ENCODE measurements at places on chromosomes 1 and 21.

GRCh38 chr1:227328405-227329019 is 10.2 kb upstream of the CDC42BPA start:
- DNase-seq, result no peak

- no peak for DNase-seq
Measured at GRCh38 chr1:235757587-235758096, 108.1 kb upstream of the GNG4 start.

DNA sequence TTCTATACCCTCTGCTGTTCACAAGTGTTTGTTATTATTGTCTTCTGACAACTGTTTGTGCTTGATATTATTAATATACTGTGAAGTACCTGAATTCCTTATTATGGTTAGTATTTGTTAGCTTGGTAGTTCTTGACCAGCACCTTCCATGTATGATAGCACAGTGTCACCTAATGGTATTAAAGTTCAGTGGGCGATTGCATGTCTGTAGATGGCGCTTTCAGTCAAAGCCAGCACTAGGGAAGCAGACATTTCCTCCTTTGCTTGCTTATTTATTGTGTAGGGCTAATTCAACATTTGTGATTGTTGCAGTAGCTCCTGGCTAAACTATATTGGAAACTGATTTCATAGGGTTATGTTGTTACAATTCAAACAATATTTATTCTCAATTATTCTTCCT is 218.0 kb downstream of the ZP4 start:
- DNase-seq, result no peak

DNA sequence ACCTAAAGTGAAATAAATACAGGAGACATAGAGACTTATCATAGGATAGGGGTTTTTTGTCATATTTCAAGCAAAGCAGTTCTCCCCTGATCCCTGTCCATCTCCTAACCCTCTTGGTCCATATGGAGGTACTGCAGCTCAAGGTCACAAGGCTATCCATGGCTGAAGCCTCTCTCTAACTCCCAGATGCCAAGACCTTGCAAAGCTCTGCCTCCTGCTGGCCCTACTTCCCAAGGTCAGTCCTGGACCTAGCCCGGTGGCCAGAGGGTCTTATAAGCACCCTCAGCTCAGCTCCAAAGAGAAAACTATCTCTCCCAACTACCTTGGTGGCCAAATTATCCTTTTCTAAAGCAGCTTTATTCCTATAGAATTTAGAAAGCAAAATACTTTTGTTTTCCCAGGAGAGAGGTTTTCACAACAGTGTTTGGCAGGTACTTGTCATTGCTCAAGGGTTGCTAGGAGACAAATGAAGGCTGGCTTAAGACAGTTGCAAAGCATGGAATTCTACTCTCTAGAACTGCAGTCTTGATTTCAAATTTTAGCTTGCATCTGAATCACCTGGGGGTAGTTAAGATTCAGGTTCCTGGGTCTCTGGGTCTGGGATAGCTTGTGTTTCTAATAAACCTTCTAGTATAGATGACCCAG is 121.5 kb downstream of the XCL2 start:
- DNase-seq, result no peak

GRCh38 chr21:16550917-16551741 is 821.3 kb downstream of the USP25 start:
- DNase-seq, result no peak

DNA sequence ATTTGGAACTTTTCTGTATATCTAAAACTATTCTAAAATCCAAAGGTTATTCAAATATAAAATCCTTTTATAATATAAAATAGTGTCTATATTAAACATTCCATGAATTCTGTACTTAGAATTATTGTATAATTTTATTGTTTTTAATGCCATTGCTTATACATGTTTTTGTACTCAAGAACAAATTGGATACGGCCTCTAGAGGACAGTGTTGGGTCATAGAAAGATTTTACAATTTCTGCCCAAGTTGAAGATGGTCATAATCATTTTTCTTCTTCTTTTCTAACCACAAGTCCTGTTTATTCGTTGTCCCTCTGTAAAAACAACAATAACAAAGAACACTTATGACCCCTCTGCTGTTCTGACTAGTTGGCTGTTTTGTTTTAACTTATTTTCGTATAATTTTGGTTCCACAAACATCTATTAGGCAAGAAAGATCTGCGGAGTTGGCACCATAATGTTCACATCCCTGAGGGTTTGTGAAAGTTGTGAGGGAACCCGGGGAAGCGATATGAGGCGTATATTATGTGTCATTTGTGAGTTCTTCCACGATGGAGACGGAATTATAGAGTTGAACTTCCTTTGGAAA is 75.7 kb upstream of the KIF26B start:
- DNase-seq, result no peak

GRCh38 chr1:180253585-180254495 is 23.8 kb downstream of the LHX4 start:
- DNase-seq, result peak; percentile 86

GRCh38 chr1:218366322-218367052 is 21.4 kb downstream of the TGFB2 start:
- no peak for DNase-seq

DNA sequence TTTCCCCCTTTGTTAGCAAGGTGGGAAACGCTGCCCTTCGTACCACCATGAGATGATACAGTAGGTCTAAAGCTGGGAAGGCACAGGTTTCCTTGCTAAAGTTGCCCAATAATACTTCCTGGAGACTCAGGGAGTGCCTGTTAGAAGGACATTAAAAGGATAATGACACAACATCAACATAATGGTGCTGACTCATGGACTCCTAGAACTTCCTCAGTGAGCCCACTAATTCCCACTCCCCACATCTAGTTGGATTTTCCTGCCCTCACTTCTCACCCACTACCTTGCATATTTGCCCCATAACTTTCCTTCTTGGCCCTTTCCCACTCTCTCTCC is 17.5 kb downstream of the CFAP45 start:
- no peak for DNase-seq

GRCh38 chr1:161098210-161099068 is at the start of gene KLHDC9:
Gene KLHDC9, plus strand, starts transcription at chr1:161098361. Its CDS starts 175 bp downstream, at chr1:161098536.
- peak; percentile 95 for DNase-seq

GRCh38 chr1:103529746-103530145 is 4.2 kb downstream of the RNPC3 start:
- peak; percentile 65 for DNase-seq

DNA sequence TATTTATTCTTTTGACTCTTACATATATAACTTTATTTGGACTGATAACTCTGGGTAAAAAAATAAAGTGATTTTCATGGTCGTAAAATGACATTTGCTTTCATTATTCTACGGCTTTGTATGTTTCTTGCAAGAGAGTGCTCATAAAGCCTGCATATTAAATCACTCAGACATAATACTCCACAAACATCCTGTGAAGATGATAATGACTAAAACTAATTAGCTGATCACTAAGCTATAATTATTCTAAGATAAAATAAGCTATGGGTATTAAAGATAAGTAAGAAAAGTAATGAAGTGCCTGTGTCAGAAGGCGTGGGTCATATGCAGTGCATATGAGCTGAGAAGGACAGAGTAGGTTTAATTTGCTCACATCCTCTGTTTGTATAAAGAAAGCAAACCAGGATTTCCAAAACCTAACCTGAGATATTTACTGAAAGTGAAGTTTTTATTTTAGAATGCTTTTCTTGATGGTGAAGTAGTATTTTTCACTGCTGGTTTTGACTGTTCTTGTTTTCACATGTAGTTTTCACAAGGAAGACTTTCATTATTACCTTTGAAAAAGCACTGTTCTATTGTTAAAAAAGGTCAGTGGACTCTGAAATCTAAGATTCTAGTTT is 278.8 kb downstream of the AMY1C start:
- no peak for DNase-seq

GRCh38 chr21:36188937-36189336 is 32.3 kb downstream of the DOP1B start:
- DNase-seq, result no peak

- no peak for DNase-seq
Measured at GRCh38 chr1:247322442-247322841, 9.2 kb downstream of the ZNF496 start.

DNA sequence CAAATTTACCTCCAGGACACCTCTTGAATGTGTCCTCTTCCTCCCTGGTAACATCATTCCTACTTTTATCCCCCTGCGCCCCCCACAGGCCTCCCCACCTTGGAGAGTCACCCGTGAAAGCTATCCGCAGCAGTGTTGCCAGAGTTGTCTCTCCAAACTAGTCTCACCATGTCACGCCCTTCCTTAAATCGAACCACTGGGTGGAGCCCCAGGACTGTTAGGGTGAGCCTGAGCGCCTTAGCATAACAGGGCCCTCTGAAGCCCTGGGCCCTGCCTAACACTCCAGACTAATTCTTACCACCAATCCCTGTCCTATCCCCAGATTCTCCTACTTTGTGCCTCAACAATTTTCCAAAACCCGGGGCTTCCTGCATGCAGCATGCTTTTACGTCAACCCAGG is 35.0 kb downstream of the HSD3B2 start:
- no peak for DNase-seq

GRCh38 chr1:95352767-95353166 is 118.8 kb downstream of the RWDD3 start:
- DNase-seq, result no peak

GRCh38 chr1:64826991-64827390 is 82.1 kb downstream of the RAVER2 start:
- no peak for DNase-seq

DNA sequence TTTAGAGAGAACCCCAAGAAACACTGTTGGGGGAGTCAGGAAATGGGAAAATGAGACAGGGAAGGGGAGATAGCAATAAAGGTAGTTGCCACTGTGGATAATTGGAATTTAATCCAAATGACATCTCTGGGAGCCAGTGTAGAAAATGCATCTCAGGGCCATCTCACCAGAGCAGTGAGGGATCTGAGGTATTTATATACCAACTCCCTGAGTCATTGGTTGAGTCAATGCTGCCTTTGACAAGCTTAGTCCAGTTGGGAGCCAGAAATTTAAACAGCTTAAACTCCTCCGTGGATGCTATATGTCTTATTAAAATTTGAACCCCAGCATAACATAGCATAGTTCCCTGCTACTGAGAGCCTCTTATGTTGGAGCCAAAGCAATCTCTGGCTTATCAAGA is 140.3 kb downstream of the SLC30A10 start:
- no peak for DNase-seq

- DNase-seq, result no peak
Measured at GRCh38 chr1:208892147-208892546, 648.0 kb upstream of the PLXNA2 start.

DNA sequence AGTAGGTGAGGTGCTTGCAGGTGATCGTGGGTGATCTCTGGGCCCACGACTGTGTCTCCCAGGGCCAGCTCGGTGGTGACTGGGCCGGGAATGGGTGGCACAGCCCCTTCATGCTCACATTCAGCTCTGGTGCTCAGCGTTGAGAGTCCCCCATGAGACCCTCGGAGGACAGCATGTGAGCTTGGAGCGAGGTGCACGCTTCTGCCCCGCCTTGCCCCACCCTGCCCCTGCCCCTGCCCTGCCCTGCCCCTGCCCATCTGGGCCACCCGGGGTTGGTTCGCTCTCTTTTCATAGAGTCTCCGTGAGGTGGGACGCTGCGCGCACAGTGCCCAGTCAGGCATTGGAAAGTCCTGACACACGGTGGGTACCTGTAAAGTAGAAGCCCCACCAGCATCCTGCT is 75.3 kb upstream of the ACTL8 start:
- no peak for DNase-seq

DNA sequence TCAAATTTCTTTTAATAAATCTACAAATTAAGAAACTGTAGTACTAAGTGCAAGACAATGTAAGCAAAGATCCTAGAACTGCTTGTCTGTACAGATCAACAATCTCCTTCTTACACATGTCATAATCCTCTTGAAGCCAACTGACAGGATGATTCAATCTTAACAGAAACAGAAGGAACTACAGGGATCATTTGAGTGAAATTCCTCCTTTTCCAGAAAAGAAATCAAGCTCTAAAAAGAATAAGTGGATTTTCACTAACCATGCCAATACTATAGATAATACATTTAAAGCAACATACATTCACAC is 53.2 kb downstream of the RAB3GAP2 start:
- DNase-seq, result no peak

DNA sequence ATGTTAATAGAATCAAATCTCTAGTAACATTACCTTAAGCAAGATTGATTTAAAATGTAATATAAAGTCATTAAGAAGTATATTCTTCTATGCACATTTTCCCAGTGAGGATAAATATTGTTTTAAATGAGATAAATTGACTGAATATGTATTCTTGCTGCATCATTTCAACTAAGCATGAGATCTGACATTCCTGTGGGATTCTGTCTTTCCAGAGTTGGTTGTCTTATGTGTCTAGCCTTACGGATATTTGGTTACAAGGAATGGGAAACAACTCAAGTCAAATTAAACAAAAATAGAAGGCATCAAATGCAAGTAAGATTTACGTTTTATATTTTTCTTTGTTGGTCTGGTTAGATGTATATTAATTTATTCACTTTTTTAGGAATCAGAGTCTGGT is 287.5 kb downstream of the PTGER3 start:
- DNase-seq, result no peak

- no peak for DNase-seq
Measured at GRCh38 chr21:45644041-45644906, 749 bp downstream of the PCBP3 start.

DNA sequence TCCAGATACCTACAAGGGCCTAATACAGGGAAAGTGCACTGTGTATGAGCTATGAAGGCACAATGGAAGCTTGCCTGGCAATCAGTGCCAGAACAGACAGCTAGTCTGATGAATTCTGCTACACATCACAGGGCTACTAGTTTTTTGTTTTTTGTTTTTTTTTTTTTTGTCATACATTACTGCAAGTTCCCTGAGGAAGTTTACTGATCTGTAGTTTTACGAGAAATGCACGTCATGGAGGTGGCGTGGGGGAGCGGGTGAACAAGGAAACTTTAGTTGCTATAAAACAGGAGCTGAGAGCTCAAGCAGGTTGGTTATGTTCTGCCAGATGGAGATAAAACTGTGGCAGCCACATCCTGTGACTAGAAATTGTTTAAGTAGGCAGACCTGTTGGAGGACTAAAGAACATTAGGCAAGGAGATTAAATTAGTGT is 17.7 kb downstream of the PTPRC start:
- DNase-seq, result no peak

GRCh38 chr1:41573785-41574713 is 89.6 kb upstream of the EDN2 start:
- peak; percentile 87 for DNase-seq

DNA sequence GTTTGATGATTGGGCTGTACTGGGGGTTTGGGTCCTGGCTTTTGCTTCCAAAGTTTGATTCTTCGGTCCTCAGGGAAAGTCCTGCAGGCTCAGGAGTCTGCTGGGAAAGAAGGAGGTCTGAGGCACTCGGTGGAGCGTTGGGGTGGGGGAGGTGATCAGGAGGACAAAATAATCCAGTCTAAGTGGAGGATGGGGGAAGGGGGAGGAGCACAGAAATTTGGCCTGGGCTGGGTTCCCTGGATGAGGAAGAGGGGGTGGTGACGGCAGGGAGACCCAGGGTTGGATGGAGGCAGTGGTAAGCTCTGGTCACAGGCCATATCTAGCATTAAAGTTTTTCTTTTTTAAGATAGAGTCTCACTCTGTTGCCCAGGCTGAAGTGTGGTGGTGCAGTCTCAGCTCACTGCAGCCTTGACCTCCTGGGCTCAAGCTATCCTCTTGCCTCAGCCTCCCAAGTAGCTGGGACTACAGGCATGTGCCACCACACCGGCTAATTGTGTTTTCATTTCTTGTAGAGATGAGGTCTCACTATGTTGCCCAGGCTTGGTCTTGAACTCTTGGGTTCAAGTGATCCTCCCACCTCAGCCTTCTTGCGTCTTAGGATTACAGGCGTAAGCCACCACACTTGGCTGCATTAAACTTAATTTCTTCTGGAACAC is 6.8 kb downstream of the SH2D2A start:
- no peak for DNase-seq

- DNase-seq, result no peak
Measured at GRCh38 chr21:25980710-25981109, 189.9 kb downstream of the APP start.

All from body of pancreas (tissue), 4 donors.